ENCODE measurements at places on chromosomes 6 and 20.

DNA sequence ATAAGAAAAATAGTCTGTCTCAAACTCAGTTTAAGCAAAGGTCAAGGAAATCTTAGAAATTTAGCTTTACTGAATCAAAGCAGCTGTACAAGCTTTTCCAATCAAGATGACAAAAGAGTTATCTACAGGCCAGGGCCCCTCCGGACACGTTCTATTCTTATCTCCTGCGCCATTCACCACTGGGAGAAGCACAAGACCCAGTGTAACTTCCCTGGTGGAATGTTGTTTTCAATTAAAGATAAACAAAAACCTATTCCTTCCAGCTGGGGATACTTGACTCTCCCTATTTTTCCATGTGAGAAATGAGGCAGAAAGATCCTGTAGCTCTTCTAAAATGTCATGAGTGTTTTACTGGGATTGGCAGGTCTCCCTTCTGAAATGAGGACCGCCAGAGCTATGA, 123.3 kb downstream of the TBX18 start:
- no peak for DNase-seq

DNA sequence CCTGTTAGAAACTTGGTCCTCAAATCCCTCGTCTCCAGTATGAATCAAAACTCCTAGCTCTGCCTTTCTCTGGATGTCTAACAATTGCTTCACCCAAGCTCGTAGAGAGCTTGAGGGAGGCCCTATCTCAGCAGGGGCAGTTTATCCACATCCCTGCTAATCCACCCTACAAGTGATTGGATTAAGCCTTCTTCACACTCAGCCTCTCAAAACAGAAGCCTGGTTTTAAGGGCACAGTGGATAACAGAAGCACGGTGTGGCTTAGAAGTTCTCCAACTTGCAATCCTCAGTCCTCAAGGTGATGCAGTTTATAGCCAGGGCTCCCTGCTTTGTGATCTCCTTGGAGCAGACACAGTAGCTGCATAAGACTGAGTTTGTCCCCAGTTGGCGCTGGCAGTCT, 383.9 kb downstream of the KIF16B start:
- DNase-seq, result no peak

- no peak for DNase-seq
Observed at GRCh38 chr20:36320898-36321695, 15.0 kb downstream of the DLGAP4 start.

- no peak for DNase-seq
Observed at GRCh38 chr20:47606983-47607613, 105.4 kb downstream of the NCOA3 start.

- DNase-seq, result no peak
Observed at GRCh38 chr6:48240287-48240686, 129.3 kb upstream of the PTCHD4 start.

- DNase-seq, result no peak
Observed at GRCh38 chr6:137919502-137919823, 52.4 kb downstream of the TNFAIP3 start.

- no peak for DNase-seq
Observed at GRCh38 chr20:46302106-46302505, 6.2 kb downstream of the CDH22 start.

DNA sequence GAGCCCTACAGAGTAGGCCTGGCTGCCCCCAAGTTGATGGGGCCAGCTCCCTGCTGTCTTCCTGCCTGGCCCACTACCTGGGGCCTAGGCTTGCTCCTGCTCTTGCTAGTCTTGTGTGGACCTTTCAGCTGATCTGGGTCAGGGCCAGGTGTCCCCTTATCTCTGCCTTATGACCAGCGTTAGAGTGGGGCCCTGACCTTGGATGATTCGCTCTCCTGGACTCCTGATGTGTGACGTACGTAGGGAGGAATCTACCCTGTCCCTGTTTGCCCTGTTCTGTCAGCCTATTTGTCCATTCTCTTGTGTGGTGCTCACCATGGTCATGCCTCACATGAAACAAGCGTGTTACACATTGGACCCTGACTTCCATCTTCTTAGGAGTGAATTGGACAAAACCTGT, 571.8 kb downstream of the QKI start:
- DNase-seq, result no peak

- no peak for DNase-seq
Observed at GRCh38 chr20:42987376-42988114, 202.2 kb downstream of the PTPRT start.

DNA sequence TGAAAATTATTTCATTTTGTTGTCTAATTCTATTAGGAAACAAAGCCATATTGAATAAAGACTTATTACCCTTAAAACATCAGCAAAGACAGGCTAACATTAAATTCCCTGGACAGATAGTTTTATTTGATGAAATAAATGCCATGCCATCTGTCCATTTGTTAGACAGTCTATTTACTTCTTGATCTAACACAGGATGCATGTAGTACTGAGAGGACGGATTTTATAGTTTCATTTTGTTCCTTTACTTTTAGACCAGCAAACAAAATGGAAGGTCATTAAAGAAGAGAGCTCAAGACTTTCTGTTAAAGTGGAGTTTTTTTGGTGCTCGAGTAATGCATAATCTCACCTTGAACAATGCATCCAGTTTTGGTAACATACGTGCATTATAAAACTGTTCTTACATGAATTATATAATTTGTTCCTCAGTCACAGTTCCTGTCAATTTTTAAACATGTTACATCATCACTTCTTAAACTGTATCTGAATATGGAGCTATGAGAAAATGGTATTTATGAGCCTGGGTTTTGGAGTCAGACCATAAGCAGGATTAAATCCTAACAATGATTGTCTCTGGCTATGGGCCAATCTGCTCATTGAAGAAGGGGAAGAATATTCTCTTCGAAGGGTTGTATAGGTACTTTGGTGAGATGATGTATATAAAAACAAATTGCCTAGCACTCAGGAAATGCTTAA, 46.0 kb downstream of the RFX6 start:
- no peak for DNase-seq

DNA sequence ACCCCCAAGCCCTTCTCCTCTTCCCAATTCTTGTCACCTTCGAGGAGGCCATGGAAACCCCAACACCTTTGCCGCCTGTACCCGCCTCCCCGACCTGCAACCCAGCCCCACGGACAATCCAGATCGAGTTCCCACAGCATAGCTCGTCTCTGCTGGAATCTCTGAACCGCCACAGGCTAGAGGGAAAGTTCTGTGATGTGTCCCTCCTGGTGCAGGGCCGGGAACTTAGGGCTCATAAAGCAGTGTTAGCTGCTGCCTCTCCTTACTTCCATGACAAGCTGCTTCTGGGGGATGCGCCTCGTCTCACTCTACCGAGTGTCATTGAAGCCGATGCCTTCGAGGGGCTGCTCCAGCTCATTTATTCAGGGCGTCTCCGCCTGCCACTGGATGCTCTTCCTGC, 675 bp downstream of the ZBTB9 start:
- no peak for DNase-seq

DNA sequence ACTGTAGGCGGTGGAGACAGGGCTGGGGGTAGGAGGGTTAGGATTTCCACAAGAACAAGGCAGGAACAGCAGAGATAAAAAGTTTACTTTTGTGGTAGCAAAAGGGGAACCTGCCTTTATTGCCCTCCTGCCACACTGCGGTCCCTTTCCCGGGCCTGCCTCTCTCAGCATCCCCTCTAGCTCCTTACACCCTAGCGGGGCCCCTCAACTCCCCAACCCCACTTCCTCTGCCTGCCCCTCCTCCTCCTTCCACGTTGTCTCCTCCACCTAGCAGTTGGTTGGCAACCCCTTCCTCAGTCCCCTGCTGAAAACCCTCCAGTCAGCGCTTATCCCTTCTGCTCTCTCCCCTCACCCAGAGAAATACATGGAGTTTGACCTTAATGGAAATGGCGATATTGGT, 714 bp downstream of the AIF1 start:
- DNase-seq, result peak; percentile 95

Data from HL-60 (cell line).